ENCODE measurements at places on chromosomes 13 and 19.

- DNase-seq: no peak
Observed at GRCh38 chr19:37973666-37974065, 66.7 kb downstream of the SIPA1L3 start.

DNA sequence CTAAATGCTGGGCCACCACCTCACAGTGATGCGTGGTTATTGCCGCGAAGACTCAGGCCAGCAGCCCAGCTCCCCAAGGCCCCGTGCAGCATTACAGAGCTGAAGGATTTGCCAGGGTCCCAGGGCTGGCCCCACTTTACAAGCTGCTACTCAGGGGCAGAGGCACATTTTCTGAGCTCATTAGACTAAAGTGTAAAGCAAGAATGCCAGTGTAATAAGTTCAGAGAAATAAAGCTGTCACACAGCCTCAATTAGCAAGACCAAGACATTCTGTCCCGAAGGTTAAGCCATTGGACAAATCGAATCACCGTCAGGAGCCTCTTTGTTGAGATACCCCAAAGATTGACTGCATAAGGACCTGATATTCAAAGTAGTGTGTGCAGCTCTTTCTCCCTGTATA lies 428.4 kb downstream of the EFNB2 start:
- DNase-seq: no peak

- DNase-seq: no peak
Observed at GRCh38 chr13:20716951-20717350, 13.5 kb downstream of the IL17D start.

GRCh38 chr19:47615714-47616113 lies 6.8 kb downstream of the BICRA start:
- no peak for DNase-seq

DNA sequence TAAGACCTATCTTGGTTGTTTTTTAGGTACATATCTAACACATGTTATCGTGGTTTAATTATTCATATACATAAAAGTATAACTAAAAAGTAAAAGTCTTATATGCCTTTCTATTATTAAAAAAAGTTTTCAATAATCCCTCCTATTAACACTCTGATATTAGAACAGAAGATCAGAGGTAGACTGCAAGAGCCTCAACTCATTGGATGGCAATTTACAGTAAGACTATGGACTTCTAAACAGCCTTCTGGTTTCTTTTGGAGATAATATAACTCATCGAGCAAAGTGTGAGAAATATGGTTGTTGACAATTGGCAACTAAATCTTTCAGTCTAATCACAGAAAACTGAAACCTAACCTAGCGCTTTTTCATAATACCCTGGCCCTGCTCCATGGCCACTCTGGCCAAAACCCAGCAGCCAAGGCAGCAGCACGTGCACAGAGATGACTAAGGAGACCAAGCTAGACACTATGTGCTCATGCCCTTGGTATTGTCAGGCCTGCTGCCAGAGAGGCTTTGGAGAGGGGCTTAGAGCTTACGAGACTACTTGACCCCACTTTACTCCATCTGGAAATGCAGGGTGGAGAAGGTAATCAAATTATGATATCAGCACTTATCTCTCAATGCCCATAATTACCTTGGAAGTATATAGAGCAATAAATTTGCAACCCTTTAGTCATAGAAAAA lies 40.6 kb upstream of the EEF1AKMT1 start:
- DNase-seq: no peak

DNA sequence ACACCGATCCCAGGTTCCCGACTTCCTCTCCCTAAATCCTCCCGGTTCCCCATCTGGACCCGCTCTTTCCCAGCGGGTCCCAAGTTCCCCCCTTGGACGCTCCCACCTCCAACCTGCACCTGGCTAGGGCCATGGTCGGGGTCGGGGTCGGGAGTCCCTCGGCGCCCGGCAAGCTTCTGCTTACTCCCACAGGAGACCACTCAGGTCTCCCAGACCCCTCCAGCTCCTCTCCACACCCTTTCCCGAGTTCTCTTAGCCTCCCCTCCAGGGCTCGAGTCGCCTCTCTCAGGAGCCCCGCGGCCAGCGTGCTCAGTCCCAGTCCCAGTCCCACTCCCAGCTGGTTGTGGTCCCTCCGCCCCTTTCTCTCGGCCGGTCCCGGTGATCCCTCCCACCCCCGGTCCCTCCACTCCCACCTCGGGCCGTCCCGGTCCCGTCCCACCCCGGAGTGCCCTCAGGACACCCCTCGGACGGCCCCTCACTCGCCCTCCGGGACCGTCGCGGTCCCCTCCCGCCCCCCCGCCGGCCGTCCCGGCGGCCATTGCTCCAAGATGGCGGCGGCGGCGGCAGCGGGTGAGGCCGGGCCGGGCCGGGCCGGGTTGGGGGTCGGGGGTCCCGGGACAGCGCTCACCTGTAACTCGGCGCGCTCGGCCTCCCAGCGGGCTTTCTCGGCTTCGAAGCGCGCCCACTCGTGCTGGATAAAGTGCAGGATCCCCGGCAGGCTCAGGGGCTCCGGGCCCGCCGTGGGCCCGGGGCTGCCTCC lies at the start of gene FKRP:
Gene FKRP, plus strand, starts transcription at position 537 of the 760 bp plus-strand sequence. CDS start 9,394 bp downstream, outside the sequence.
- DNase-seq: no peak

DNA sequence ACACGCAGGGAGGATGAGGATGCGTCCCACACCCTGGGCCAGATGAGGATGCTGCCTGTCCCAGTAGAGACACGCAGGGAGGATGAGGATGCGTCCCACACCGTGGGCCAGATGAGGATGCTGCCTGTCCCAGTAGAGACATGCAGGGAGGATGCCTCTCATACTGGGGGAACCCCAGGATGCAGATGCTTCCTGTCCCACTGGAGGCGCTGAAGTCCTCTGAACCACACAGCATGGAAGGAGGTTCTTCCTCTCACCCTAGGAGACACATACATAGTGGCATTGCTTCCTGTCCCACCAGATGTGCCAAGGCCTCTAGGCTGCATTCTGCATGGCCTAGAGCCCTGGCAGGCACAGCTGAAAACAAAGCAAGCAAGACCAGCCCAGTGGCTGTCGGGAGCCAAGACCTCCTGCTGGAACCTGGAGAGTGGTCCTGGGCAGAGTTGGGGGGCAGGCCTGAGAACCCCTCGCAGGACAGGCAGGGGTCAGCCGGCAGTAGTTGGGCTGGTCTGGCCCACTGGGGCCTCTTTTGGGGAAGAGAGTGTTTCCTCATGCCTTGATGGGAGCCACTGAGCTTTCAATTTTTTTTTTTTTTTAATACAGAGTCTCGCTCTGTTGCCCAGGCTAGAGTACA lies 4.3 kb downstream of the HPN start:
- DNase-seq: peak; percentile 83

- DNase-seq: peak; percentile 91
Observed at GRCh38 chr13:111281751-111282311, 38.6 kb upstream of the TEX29 start.

GRCh38 chr19:19552798-19553197 lies 14.7 kb downstream of the CILP2 start:
- peak; percentile 63 for DNase-seq

DNA sequence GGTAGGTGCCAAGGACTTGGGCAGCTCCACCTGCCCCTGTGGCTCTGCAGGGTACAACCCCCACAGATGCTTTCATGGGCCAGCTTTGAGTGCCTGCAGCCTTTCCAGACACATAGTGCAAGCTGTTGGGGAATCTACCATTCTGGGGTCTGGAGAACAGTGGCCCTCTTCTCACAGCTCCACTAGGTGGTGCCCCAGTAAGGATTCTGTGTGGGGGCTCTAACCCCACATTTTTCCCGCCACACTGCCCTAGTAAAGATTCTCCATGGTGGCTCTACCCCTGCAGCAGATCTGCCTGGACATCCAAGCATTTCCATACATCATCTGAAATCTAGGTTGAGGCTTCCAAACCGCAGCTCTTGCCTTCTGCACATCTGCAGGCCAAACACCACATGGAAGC lies 149.7 kb upstream of the FNDC3A start:
- no peak for DNase-seq

DNA sequence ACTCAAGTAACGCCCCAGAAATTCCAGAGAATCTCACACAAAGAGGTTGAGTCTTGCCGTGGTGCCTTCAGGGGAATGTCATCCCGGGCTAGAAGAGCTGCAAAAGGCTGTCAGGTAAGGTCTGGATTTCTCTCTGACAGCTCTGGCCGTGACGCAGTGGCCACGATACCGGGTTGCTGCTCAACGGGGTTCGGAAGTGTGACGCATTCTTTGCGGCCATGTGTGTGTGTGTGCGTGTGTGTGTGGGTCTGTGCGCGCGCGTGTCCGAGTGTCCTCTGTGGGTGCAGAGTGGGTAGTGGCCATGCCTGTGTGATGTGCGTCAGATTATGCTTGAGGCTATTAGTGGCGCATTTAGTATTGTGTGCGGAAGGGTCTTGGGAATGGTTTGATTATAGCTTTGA lies 306 bp downstream of the ZNF540 start:
- DNase-seq: peak; percentile 72

- DNase-seq: no peak
Observed at GRCh38 chr13:62250501-62251201, 835.0 kb upstream of the PCDH20 start.
